ACHN (cell line): ENCODE measurements at places on chromosomes 2 and 18.

GRCh38 chr2:98893911-98894321 lies 42.1 kb downstream of the CRACDL start:
- DNase-seq: no peak

GRCh38 chr18:9578306-9578705 lies 36.1 kb downstream of the PPP4R1 start:
- DNase-seq: no peak

GRCh38 chr2:109110170-109110569 lies 18.8 kb upstream of the SH3RF3 start:
- DNase-seq: no peak

GRCh38 chr2:135851858-135852257 lies 14.9 kb upstream of the LCT start:
- no peak for DNase-seq

GRCh38 chr2:148674063-148675020 lies 29.8 kb downstream of the EPC2 start:
- DNase-seq: peak; percentile 57

DNA sequence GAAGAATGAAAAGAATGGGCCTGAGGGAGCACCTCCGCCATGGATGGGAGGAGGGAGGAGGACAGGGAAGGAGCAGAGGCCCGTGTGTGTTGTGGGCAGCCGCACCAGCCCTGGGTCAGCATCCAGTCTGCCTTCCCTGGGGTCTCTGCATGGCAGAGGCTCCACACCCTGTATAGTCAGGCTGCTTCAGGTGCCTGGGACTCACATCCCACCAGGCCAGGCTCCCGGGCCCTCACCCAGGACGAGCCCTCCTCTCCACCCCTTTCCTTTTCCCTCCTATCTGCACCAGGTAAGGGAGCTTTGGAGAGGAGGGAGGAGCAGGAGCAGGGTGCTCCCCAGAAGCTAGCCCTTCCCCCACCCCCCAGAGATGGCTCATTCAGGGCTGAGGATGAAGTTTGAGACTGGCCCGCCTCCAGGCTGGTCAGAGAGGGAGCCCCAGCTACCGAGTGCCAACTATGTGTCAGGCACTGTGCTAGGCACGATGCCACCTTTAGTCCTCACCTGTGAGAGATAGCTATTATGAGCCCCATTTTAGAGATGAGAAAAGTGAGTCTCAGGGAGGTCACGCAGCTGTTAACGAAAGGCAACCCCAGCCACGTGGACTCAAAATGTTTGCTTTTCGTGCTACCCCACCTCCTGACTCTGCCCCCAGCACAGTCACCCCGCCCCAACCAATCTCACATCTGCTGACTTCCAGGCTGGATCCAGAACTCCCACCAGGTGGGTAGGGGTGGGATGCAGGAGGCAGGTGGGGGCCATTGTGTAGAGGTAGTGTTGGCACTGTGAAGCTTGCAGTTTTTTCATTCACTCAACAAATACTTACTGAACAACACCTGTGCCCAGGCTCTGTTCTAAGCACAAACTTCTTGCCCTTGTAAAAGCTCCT lies 242.1 kb downstream of the DYSF start:
- no peak for DNase-seq

GRCh38 chr2:163348857-163349380 lies 386.9 kb downstream of the FIGN start:
- peak; percentile 87 for DNase-seq

GRCh38 chr2:203567691-203568090 lies 32.6 kb upstream of the RAPH1 start:
- DNase-seq: no peak

DNA sequence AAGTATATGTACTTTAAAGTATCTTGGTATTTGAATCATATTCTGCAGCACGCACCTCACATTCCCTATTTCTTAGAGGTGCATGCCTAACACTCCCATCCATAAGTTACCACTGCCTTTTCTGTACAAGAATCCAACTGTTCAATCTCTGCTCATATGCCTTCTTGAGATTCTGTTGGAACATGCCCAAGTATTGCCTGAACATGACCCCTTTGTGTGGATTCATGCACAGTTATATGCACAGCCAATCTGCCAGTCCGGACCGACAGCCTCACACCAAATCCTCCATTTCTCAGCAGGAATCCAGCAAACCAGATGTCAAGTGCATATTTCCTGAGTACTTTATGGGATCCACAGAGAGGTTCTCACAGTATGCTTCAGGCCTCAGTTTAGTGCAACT lies 222.0 kb downstream of the TMEM182 start:
- no peak for DNase-seq

DNA sequence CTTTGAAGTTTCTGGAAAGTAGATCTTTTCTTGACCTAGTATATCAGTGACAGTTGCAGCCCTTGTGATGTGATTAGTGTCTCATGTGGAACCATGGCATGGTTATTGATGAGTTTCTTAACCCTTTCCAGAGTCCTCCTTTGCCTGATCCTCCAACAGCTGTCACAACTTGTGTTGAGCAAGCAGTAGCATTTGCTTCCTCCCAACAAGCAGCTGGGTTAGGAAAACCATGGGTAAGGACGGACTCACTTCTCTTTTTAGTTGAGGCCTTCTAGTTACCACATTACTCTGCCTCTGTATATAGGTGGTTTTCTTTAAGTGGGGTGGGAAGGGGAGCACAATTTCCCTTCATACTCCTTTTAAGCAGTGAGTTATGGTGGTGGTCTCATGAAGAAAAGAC lies 96.3 kb downstream of the XRCC5 start:
- DNase-seq: no peak

DNA sequence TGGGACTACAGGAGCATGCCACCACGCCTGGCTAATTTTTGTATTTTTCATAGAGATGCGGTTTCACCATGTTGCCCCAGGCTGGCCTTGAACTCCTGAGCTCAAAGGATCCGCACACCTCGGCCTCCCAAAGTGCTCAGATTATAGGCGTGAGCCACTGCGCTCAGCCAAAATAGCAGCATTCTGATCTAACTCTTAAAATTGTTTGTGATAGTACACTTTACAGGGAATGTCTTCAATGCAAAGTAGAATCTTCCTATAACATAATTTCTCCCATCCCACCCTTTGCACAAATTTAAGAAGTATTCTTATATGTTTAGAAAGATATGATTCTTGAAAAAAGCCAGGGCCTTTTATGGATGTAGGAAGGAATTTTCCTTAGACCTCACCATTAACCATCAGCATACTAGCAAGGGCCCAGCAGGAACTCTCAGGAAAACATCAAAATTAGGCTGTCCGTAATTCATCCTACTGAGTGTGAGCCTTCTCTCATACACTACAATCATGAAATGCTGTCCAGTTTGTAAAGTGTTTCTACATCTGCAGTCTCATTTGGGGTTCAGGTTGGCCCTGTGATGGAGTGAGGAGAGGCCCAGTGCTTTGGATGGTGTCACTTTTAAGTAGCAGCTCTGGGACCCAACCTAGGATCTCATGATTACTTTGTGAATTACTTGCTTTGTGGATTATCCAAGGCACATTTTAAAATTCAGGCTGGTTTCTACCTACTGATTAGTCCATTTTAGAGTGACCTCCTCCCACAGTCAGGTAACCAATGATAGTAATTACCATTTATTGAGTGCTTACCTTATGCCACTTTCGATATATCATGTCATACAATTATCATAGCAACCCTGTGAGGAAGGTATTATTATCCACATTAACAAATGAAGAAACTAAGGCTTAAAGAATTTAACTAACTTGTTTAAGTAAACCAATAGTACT lies 37.5 kb upstream of the DLX1 start:
- no peak for DNase-seq

DNA sequence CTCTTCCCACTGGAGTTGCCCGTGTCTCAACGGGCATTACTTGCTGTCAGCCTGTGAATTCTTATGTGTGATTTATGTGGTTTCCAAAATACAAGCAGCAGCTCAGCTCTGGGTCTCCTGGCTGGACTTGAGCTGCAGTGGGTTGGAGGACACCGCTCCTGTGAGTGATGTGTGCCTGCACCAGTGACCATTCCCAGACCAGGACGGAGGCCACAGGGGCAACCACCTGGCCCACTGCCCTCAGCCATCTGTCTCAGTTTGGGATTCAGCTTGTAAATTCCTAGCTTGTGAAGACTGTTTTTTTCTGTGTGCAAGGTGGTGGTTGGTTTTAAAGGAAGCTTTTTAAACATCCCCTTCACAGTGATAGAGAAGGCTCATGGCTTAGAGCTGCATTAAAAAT lies 261.0 kb downstream of the BCL2 start:
- DNase-seq: no peak

DNA sequence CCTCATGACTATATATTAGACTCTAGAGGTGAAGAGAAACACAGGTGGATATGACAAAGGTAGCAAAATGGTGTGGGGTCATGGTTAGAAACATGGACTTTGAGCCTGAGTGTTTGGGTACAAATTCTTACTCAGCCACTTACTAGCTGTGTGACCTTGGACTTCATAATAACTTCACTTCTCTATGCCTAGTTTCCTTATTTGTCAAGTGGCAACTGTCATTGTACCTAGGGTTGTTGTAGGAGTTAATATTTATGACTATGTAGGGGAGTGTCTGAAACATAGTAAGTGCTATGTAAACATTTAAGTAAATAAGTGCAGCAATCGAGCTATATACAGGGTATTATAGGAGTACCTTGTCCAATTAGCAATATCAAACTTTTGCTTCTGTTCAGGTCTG lies 49.7 kb upstream of the RAPH1 start:
- no peak for DNase-seq

GRCh38 chr18:43744960-43745745 lies 467.9 kb upstream of the SYT4 start:
- DNase-seq: no peak

DNA sequence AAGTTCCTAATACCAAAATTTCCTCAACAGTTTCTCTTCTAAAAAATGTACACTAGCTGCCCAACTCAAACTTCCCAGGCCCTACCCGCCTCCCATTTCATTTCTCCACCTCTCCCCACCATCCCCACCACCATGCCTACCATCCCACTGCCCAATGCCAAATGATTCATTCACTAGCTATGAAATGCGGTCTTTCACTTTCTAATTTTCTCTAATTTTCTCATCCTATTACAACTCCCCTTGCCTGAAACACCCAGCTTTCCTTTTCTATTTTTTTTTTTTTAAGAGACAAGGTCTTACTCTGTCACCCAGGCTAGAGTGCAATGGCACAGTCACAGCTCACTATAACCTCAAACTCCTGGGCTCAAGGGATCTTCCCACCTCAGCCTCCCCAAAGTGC lies 38.4 kb downstream of the KIDINS220 start:
- no peak for DNase-seq

- no peak for DNase-seq
Measured at GRCh38 chr2:111157071-111157661, 36.5 kb downstream of the BCL2L11 start.

DNA sequence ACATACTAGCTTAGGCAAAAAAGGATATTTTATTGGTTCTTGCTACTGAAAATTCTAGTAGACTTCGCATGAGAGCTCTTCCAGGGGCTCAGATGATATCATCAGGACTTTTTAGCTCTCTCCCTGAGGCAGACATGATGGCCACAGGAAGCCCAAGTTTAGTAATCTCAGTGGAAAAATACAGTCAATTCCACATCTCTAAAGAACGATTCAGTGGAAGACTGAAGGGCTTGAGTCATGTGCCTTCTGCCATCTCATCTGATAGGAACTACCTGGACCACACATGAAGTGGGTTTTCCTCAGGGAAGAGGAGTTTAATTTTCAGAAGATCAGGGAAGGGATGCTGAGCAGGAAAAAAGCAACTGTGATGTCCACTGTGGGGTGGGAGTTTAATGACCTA lies 117.3 kb downstream of the TTC27 start:
- no peak for DNase-seq
